ENCODE measurements at places on chromosomes 16 and 17.

DNA sequence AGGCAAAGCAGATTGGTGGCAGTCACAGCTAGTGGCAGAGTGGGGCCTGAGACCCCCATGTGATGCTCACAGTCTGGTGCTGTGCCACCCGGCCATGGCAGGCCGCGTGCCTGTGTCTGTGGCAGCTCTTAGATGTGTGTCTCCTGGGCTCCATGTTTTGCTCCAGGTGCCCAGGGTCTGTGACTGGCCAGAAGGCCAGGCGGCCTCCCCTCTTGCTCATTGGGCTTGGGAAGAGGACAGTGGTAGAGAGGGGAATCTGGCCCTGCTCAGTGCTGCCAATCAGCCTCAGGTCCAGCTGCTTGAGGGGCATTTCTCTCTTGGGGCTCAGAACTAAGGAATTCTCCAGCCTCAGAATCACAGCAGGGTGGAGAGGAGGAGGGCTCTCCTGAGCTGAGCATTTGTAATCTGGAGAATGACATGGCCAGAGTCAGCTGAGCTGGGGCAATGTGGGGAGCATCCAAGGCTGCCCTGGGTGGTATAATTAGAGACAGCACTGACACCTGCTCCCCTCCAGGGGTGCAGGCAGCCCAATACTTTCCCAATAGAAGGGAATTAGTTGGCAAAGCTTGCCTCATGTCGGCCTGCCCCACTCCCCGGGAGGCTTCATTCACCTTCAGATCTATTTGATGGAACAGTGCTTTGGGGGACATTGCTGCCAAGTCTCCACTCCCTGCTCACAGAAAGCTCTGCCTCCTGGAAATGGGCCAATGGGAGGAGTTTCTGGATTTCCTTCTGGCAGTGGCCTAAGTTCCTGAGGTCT lies 2.7 kb upstream of the LASP1NB start:
- DNase-seq = peak; percentile 15

GRCh38 chr17:77677211-77677610 lies 281.3 kb upstream of the TNRC6C start:
- DNase-seq = no peak

GRCh38 chr17:17706140-17707060 lies 25.1 kb downstream of the RAI1 start:
- no peak for DNase-seq

DNA sequence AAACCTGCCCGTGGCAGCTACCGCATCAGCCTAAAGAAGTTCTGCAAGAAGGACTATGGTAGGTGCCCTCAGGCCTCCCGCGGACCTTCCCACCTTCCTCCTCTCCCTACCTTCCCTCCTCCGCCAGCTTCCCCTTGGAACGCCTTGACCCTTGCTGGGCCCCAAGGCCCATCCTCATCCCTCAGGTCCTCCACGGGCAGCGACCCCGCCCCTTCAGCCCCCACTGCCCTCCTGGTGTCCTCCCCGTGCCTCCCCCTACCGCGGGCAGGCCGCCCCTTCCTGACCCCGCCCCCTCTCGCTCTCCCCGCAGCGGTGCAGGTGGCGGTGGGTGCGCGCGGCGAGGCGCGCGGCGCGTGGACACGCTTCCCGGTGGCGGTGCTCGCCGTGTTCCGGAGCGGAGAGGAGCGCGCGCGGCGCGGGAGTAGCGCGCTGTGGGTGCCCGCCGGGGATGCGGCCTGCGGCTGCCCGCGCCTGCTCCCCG lies 1.4 kb upstream of the TBC1D24 start:
- no peak for DNase-seq

- peak; percentile 70 for DNase-seq
Measured at GRCh38 chr17:50087246-50087911, 7.8 kb upstream of the PDK2 start.

- DNase-seq = no peak
Measured at GRCh38 chr17:68714676-68715075, 113.5 kb upstream of the FAM20A start.

GRCh38 chr17:74987909-74988711 lies 678 bp downstream of the CDR2L start:
- DNase-seq = peak; percentile 40

GRCh38 chr17:37702598-37702997 lies 42.3 kb downstream of the HNF1B start:
- DNase-seq = no peak

GRCh38 chr17:9874722-9875121 lies 30.3 kb downstream of the RCVRN start:
- DNase-seq = no peak

GRCh38 chr17:56792267-56792666 lies 41.5 kb downstream of the C17orf67 start:
- no peak for DNase-seq

DNA sequence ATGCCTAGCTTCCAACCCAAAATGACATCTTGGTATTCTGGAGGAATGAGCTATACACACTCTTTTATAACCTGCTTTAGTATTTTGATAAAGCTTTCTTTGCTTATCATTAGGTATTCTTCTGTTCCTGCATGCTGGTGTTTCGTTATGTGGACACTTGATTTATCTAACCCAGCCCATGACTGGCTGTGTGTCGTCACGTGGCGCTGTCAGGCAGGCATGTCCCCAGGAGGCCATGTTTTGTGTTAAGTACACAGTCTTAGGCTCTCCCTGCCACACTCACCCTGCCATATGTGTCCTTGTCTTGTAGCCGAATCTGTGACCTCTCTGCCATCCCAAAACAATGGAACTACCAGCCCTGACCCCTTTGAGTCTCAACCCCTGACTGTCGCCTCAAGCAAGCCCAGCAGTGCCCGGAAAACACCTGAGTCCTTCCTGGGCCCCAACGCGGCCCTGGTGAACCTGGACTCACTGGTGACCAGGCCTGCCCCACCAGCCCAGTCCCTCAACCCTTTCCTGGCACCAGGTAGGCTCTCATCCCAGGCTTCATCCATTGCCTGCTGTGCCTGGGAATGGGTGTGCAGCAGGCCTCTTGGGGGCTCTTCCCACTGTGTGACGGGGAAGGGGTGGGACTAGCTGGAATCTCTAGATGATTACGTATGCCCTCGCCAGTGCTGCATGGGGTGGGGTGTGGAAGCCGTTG lies 30.8 kb downstream of the B9D1 start:
- DNase-seq = no peak

DNA sequence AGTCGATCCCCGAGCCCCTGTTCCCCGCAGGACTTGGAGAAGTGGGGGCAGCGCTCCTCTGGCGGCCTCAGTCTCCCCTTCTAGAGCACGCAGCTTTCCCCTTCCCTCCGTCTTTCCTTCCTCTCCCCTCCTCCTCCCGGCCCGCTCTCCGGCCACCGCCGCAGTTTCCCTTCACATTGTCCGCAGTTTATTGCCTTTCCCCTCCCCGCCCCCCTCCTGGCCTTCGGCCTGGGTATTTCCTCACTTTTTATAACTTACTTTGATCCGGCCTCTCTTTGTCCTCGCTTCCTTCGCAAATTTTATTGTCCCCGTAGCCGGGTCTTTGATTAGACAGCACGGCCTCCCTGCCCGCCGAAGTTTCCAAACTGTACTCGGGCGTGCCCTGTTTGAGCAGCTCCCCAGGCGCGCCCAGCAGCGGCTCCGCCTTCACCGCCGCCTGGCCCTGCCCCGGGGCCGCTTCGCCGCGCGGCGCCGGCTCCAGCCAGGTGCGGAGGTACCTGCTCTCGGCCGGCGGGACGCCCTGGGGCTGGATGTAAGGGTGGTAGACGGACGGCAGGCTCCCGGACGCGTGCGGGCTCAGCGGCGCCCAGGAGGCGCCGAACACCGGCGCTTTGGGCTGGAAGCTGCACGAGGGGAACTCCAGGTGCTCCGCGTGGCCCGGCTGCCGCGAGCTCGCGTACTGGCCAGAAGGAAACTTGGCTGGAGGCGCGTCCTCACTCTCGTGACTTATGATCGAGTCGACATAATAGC lies 488 bp downstream of the HOXB9 start:
- no peak for DNase-seq

DNA sequence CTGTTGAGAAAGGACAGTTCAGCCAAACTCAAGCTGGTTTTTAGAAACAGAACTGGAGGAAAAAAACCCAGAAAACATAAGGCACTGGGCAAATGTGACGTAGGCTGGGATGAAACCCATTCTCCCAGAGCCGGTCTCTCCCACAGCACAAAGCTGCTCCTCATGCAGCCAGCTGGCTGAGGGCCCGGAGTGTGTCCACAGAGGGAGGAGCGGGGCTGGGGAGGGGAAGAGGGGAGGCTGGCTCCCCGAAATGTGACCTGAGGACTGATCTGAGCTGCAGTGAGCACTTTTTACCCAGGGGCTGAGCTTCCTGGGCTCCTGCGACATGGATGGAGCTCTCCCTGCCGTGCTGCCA lies 20.8 kb downstream of the FOXF1 start:
- no peak for DNase-seq

DNA sequence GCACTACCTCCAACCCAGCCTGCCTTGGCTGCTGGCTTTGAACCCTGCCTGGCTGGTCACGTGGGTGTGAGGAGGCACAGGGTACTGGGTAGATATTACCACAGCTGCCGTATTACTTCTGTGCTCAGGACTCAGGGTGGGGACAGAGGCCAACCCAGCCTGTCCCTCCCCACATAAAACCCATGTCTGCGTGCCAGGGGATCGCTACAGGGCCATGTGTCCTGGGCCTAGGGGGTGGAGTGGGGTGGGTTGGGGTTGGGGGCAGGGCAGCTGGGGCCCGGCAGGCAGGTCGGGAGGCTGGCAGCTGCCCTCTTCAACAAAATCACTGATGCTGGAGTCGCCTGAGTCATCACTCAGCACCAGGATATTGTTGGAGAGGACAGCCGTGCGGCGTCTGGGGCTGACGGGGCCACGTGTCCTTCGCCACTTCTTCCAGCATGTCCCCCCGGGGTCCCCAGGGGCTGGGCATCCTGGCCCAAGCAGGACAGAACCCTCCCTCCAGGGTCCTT lies 39.7 kb upstream of the PVALEF start:
- no peak for DNase-seq

DNA sequence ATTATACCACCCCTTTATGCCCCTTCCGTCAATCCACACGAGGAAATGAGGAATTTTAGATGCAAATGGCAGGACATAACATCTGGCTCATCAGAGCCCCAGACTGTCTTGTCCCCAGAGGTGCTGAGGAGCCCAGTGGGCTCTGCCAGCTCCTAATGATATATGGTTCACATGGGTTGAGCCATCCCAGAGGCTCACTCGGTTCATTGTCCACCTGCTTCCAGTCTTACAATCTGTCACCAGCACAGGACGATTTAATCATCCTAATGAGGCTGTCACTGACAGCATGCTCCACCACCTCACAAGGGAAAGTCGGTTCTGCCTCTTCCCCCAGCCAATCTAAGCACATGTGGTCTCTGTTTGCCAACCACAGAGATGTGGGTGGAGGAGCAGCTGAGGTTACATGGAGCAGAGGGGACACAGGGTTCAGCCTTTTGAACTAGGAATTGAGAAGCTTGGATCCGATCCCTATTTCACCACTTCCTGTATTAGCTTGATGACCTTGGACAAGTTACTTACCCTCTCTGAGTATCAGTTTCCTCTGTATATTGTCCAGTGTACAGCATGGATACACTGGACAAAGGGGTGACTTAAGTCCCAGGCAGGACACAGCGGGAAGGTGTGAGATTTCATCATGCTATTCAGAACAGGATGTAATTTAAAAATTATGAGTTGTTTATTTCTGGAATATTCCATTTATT lies 27.0 kb upstream of the DHX8 start:
- peak; percentile 93 for DNase-seq

DNA sequence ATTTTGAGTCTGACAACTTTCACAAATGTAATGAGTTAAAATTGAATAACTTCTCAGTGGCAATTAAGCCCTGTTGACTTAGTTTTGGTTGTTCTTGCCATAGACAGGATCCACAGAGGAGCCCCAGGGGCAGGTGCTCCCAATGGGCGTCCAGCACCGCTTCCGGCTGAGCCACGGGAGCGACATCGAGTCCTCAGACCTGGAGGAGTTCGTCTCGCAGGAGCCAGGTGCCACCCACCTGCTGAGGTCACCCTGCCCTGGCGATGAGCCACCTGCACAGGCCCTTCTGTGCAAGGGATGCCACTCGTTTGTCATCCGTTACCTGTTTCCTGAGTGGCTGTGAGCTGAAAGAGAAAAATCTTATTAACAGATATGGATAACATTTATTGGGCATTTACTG lies 10.7 kb downstream of the CCDC40 start:
- DNase-seq = no peak

DNA sequence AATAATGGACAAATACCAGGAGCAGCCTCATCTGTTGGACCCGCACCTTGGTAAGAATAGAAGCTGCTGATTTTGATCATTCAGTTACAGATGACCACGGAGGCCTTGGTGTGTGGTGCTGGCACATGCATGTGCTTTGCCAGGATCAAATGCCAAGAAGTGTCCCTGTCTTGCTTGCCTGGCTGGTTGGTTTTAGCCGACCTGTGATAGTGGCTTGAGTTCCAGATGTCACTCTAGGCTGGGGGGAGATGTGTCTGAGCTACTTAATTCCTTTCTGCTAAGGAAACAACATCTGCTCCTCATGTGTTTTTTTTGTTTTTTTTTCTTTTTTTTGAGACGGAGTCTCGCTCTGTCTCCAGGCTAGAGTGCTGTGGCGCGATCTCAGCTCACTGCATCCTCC lies 4.3 kb downstream of the TBCD start:
- no peak for DNase-seq

DNA sequence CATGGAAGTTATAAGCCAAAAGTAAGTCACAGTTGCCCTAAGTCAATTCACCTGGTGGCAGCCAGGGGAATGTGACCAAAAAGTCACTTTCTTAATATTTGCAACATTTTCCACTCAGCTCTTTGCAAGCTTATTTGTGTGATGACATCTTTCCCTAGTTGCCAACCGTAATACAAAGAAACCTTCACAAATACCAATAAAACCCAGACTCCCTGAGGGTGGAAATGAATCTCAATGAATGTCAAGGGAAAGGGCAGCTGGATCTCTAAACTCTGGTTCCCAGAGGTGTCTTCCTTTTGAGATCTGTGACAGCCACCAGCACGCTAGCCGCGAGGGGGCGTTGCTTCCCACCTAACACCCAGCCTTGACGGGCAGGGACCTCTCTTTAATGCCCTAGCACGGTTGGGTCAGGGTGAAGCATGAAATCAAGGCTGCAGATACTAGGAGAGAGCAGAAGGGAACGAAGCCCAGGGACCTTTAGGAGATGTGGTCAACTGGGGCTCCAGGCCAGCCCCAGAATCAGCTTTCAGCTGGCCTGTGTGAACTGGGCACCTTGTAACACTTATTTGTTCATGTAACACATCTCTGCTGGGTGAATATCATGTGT lies 82.2 kb downstream of the CMC2 start:
- DNase-seq = peak; percentile 5

DNA sequence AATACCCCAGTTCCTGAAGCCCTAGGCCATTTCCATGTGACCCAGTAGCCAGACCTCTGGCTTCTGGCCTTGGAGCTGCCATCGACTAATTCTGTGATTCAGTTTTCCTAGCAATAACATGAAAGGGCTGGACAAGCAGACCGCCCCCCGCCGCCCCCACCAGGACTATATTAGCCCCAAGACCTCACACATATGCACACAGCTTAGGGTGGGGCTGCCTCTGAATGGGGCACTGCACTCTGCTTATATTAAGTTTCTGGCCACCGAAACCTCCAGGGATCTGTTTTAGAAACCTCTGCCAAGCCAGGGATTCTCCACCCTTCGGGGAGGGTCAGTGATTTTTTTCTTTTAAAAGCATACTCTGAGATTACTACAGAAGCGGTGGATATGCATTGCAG lies 2.3 kb downstream of the RAB11FIP4 start:
- DNase-seq = no peak

- DNase-seq = no peak
Measured at GRCh38 chr17:4189280-4189679, 46.3 kb downstream of the CYB5D2 start.
